Fibroblast of the conjunctiva (primary cell): ENCODE measurements at places on chromosomes 5 and 9.
A peak's percentile ranks its signal among the peaks of the same experiment; 100 is the strongest.

DNA sequence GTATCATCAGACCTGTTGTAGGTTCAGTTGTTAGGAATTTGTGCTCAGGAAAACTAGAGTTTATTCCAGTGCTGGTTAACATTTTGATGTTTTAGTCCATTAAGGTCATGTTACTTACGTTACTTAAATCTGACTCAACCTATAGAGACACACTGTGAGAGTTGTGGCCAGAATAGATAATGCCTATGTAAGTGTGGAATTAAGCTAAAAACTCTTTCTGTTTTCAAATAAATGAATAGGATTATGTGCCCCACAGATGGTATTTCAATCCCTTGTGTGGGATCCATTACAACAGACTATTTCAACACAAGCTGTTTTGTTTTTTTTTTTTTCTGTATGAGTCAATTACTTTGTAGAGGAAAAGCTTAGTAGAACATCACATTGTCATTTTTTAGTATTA is 68.1 kb downstream of the MEGF10 start:
- peak; percentile 36 for DNase-seq

DNA sequence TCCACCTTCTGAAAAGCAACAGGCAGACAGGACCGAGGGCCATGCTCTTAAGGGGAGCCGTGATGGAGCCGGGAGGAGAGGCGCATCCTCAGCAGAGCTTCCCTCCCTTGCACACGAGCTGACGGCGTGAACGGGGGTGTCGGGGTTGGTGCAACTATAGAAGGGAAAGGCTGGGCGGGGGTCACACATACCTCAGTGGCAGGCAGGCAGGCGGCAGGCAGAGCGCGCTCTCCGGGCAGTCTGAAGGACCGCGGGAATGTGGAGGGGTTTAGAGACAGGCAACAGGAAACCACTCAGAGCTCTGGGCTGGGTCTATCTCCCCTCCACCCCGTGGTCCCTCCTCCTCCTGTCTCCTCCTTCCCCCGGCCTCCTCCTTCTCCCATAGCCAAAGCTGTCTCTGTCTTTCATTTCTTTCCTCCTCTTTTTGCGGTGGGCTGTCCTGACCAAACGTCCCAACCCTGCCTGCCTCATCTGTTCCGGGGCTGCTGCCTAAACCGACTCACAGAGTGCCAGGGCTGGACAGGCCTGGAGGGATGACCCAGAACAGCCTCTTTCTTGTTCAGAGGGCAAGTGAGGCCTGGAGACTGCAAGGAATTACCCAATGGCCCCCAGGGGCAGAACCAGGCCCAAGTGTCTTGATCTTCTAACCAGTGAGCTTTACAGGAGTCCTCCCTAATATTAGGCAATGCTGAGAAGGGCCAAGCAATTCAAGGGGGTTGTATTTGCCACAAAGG is at the start of gene SPARC:
SPARC (minus strand) TSS at position 242 of the 734 bp plus-strand sequence. CDS start 10,727 bp downstream, outside the sequence.
- DNase-seq, result peak; percentile 95

DNA sequence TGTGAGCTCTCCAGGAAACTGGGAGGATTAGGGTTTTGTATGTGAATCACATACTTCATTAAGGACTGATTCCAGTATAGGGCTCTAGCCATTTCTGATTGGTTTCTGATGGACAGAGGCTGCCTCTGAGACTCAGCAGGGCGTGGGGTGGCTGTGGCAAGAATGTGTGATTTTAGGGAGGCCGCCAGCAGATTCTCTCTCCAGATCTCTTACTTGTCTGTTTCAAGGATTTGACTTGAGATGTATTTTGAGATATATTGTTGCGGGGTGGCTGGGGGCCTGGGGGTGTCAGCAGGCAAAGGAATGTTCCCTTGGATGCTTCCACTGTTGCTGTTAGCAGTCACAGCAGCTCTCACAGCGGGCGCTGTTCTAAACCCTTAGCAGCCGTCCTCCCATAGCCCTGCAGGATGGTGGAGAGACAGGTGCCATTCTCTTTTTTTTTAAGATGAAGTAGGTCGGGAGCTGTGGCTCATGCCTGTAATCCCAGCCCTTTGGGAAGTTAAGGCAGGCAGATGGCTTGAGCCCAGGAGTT is 8.0 kb upstream of the HNRNPAB start:
- no peak for DNase-seq

DNA sequence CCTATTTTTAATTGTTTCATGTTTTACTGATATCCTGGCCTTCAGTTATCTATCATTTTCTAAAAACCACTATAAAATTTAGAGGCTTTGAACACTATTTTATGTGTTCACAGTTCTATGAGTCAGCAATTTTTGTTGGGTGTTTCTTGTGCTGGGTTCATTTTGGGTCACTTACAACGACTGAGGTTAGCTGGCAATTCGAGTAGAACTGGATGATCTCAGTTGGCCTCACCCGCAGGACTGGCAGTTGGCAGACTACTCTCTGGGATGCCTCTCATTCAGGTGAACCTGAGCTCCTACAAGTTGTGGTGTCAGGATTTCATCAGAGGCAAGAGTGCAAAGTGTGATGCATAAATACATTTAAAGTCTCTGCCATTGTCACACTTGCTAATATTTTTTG is 151.0 kb upstream of the PAPPA start:
- DNase-seq, result peak; percentile 47

DNA sequence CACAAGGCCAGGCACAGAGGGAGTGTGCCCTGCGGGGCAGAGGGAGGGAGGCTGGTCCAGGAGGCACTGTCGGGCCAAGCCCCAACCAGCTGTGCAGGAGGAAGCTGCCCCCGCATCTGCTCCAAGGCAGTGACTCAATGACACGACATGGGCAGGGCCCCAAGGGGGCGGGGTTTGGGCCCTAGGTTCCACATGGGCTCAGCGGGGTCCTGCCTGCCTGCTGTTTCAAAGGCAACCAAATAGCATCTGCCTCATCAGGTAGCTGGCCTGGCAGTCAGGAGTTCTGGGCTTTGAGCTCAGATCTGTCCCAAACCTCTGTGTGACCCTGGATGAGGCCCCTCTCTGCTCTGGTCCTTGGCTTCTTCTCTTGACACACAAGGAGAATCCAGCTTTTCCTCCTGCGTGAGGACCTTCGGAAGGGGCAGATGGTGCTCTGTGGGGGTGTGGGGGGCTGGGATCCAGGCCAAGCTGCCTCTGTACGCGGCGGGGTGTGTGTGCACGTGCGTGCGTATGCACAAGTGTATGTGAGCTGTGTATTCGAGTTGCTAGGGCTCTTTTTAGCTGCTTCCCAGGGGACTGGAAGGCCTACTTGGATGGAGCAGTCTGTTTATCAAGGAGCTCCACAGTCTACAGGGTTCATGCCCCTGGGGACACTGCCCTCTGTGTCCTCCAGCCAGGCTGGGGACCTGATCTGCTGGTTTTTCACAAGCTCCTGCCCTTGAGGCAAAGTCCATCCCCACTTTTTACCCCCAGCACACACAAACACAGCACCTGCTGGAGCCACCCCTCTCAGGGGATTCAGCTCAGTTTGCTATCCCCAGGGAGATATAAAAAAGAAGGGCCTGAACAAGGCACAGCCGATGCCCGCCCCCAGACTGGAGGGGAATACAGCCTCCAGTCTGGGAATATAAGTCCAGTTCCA is 138.9 kb downstream of the RGS3 start:
- DNase-seq, result peak; percentile 47

DNA sequence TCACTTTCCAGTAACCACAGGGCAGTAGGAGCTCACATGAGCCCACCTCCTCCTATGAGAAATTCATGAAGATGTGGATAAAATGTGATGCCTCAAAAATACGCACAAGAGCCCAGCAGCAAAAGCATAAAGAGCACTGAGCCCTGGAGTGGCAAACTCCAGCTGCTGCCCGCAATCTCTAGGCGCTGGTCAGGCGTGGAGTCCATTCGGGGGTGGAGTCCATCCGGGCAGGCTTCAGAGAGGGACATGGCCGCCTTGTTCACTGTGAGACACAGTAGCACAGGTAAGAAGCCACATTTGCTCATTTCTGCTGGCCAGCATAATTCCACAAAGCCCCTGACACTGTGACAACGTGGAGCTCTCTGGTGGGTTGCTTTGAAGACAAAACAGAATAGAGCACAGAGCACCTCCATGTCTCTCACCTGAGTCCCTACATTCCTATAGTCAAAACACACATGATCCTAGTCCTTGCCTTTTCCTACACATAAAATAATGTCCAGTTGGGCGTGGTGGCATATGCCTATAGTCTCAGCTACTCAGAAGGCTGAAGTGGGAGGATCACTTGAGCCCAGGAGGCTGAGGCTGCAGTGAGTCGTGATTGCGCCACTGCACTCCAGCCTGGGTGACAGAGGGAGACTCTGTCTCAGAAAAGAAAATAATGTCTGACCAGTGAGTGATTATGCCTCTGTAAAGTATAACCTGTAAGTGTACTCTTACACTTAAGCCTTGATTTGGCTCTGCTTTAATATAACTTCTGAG is 365.2 kb downstream of the GADD45G start:
- no peak for DNase-seq

GRCh38 chr5:126848253-126848652 is 71.3 kb downstream of the LMNB1 start:
- DNase-seq, result no peak

- DNase-seq, result no peak
These were observed 52.8 kb downstream of the ROR2 start for GRCh38 chr9:91897201-91897600.

- peak; percentile 68 for DNase-seq
These were observed 56.8 kb downstream of the NUDT12 start for GRCh38 chr5:103505581-103506305.

DNA sequence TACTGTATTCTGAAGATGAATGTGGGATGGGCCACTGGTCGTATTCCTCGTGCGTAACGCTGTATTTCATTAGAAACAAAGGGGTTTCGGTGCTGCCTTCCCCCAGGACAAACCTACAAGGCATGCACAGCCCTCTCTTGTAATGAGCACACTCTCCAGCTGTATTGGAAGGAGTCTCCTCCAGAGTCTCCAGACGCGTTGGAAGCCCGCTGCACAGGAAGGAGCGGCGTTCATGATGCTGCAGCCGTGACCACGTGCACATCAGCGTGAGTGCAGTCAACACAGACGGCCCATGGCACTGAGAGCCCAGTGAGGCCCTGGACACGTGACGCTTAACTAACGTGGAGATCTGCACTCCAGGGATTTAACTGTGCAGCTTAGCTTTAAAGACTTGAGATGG is 209.0 kb upstream of the IRX1 start:
- DNase-seq, result no peak

DNA sequence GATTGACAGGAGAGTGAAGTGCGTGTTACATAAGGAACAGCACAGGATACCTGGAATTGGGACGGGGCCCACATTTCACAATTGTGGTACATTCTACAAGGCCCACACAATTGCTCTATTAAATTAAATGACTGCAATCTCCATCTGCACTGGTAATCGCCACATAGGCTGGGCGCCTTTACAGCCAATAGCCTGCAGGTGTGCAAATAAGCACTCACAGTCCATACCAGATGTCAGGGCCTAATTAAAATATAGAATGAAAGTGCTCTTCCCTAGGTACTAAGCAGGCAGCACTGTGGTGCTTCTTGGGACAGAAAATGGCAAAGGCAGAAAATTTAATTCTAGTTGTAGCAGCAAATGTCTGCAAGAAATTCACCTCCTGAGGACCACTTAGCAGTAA is 82.7 kb downstream of the ATP10B start:
- no peak for DNase-seq
